ENCODE measurements at places on chromosomes 4 and X.

DNA sequence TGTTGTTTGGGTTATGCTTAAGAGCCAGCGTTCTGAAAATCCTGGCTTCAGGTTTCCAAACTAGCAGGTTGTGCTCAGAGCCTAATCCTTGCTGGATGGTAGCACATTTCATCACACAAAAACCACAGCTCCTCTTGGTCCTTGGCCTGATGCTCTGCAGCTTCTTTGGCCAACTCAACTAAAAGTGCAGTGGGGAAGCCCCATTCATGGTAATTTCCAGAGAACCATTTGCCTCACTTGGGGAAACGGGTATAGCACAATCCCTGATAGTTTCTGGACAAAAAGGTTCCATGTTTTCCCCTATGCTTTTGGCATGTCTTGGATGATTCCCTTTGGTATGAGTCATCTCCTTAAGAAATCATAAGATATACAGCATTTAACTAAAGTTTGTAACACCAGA lies 78.7 kb downstream of the SYNPO2 start:
- no peak for DNase-seq

DNA sequence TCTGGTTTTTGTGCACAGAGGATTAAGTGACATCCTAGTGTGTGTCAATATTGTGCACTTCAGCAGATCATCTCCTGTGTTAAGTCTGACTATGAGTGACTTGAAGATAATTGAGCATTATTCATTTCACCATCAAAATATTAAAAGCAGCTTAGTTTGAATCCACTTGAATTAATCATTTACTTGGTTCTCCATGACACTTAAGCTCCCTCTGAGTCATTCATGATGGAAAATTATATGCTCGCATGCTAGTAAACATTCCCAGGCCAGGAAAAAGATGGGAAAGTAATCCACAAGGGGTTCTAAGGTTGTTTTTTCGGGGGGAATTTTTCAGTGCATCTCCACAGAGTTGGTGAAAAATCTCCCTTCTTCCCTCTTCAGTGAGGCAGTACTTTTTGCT lies 97.2 kb upstream of the EOLA2 start:
- no peak for DNase-seq

DNA sequence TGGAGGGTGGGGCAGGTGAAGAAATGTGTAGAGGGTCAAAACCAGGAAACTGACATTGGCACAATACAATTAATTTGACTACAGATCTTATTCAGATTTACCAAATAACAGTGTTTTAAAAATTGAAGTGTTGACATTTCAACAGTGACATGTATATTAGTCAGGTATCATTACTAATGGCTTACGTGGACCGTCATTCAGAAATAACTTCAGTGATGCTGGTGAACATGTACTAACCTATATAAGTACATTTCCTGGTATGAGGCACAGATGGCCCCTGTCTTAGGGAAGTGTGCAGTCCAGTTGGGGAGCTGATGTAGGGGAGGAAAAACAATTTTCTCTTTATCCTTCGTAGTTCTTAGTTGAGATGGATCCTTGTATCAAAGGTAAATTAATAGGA lies 22.3 kb upstream of the MAOA start:
- DNase-seq = no peak

- DNase-seq = no peak
Observed at GRCh38 chr4:184165291-184165690, 52.4 kb downstream of the ENPP6 start.

GRCh38 chr4:22514481-22514880 lies 1.4 kb downstream of the ADGRA3 start:
- DNase-seq = no peak

- no peak for DNase-seq
Observed at GRCh38 chrX:96619588-96619987, 65.1 kb upstream of the DIAPH2 start.

GRCh38 chr4:151527699-151528098 lies 118.7 kb downstream of the FHIP1A start:
- no peak for DNase-seq

DNA sequence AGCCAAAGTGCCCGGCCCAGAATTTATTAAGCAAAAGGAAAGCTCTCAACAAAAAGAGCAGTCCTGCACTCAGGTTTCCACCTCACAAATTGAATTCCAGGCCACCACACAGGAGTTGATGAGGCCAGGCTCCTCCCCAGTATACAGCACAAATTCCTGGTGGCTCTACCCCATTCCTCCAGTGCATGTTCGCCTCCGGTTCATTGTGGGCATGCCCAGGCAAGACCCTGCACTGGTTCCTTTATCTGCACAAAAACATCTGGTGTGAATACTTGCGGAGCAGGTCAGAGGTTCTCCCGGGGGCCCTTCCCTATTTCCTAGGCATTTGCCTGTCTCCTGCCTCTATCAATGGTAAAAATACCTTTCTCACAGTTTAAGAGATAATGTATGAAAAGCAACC lies 195.2 kb upstream of the ANXA10 start:
- peak; percentile 6 for DNase-seq

DNA sequence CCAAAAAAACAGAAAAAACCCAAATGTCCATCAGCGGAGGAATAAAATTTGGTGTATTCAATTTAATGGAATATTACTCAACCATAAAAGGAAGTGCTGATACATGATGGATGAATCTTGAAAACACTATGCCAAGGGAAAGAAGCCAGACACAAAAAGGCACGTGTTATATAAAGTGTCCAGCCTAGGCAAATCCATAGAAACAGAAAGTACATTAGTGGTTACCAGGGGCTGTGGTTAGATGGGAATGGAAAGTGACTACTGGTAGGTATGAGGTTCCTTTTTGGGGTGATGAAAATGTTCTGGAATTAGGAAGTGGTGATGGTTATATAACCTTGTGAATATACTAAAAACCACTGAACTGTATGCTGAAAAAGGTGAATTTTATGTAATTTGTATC lies 3.5 kb upstream of the CDKL2 start:
- no peak for DNase-seq

- DNase-seq = no peak
Observed at GRCh38 chr4:185734214-185734613, 77.8 kb downstream of the SORBS2 start.

DNA sequence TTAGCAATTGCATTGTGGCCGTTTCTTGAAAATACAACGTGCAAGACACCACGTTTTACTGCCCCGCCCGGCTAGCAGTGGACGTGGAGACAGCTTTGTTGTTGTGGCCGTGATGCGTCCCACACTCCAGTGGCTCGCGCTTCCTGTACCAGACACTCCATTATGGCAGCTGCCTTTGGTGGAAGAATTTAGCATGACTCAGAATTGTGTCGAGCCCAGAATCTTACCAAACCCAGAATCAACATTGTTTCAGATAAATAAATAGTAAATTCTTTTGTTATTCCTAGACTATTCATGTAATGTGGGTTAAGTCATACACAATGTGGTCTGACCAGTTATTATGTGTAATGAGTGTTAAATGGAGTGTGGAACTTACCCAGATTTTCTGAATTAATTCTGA lies 25.3 kb upstream of the S100P start:
- DNase-seq = no peak

DNA sequence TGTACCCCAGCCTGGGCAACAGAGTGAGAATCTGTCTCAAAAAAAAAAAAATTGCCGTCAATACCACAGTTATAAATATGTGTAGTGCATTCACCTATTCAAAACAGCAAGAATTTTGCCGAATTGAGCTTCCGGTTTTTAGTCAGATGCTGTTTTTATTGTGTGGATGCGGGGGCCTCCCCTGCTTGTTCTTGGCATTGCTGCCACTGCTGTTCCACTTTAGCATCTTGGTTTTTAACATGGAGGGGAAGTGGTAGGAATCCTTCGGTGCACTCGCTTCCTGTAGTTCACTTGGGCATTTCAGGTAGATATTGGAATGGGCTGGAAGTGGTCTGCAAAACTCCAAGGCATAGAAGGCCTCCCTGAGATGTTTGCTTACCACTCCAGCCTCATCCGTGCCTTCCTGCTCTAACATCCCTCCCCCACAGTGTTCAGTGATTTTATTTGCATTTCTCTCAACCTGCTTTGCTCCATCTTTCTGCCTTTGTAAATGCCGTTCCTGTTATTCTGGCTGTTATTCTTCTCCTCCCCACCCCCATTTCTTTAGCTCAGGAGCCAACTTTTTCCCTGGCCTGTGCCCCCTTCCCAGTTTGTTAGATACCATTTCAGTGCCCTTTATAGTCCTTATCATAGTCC lies 25.5 kb downstream of the MOB1B start:
- DNase-seq = no peak

DNA sequence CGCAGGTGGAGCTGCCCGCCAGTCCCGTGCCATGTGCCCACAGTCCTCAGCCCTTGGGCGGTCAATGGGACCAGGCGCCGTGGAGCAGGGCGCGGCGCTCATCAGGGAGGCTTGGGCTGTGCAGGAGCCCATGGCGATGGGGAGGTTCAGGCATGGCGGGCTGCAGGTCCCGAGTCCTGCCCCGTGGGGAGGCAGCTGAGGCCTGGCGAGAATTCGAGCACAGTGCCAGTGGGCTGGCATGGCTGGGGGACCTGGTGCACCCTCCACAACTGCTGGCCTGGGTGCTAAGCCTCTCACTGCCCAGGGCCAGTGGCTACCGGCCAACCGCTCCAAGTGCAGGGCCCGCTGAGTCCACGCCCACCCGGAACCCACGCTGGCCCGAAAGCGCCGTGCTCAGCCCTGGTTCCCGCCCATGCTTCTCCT lies 646.5 kb downstream of the GABRG1 start:
- DNase-seq = no peak

DNA sequence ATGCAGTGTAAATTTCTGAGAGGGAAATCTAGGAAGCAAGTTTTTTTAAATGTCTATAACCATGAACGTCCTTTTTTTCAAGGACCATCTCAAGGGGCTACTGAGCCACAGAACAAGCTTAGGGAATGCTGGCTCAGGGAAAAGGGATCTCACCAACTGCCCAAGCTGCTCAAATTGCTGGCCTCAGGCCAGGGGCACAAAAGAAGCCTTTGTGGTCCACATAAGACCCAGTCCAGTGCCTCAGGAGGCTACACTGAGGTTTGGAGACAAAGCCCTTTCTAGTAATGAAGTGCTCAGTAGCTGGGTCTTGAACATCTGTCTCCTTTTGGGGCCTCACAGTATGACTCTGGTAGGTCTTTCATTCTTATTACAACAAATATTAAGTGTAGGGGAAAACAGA lies 305.5 kb downstream of the RAB28 start:
- DNase-seq = peak; percentile 5

GRCh38 chr4:5960252-5960880 lies 57.9 kb downstream of the C4orf50 start:
- DNase-seq = no peak

GRCh38 chr4:176775338-176775737 lies 17.4 kb downstream of the VEGFC start:
- no peak for DNase-seq

- DNase-seq = no peak
Observed at GRCh38 chr4:18435781-18436180, 414.2 kb upstream of the LCORL start.

- DNase-seq = no peak
Observed at GRCh38 chrX:16526003-16526402, 124.0 kb upstream of the S100G start.

DNA sequence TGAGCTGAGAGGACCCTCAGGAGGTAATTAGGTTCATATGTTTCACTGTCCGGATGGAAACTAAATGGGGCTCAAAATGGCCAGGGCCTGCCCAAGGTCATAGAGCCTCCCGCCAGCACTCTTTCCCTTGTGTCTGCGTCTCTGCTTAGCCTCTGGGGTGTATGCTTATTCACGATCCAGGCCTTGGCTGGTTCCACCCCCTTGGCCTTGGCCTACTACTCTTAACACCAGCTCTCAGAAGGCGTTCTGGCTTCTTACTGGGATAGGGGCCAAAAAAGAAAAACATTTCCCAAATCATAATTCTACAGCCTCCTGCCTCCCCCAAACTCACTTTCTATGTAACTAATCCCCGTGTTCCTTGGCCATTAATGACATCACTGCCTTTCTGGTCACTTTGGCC lies 68.8 kb downstream of the RTL5 start:
- DNase-seq = no peak

- DNase-seq = no peak
Observed at GRCh38 chr4:77449171-77449570, 156.4 kb upstream of the CXCL13 start.

DNA sequence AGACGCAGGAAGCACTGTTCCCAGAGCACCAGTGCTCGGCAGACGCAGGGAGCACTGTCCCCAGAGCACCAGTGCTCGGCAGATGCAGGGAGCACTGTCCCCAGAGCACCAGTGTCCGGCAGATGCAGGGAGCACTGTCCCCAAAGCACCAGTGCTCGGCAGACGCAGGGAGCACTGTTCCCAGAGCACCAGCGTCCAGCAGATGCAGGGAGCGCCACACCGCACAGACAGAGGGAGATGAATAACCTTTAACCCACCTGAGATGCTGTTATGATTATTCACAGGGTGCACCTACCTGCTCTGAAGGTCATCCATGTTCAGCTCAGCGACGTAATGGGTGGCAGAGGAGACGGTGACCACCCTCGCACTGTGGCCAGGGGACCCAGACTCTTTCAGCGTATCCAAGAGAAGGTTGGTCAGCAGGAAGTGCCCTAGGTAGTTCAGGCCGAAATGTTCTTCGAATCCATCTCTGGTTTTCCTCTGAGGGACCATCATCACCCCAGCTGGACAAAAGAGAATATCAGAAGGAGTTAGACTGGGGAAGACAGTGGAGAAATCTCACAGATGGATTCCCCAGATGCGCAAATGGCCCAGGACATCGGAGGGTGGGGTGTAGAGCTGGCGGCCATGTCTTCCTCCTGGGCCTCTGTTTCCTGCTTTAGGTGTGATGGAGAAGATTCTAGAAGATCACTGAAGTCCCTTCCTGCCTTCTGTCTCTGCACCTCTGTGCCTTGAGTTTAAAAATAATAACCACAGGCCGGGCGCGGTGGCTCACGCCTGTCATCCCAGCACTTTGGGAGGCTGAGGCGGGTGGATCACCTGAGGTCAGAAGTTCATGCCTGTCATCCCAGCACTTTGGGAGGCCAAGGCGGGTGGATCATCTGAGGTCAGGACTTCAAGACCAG lies 234.1 kb downstream of the DHRSX start:
- DNase-seq = no peak

DNA sequence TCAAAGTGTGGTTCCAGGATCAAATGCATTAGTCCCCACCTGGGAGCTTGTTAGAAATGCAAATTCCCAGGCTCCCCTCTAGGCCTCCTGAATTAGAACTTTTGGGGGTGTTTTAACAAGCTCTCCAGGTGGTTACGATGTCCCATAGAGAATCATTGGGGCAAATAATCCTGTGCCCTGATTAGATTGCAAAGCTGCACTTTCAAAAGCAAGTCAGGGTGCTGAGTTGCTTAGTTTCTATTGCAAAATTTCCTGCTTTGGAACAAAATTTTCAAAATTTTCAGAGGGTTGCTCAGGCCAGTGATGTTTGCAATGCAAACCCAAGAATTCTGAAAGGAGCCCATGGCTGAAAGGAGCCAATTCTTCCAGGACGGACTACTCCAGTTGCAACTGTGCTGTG lies 71.0 kb downstream of the MGST2 start:
- no peak for DNase-seq

GRCh38 chrX:150212672-150213480 lies 150.2 kb upstream of the MAMLD1 start:
- no peak for DNase-seq

DNA sequence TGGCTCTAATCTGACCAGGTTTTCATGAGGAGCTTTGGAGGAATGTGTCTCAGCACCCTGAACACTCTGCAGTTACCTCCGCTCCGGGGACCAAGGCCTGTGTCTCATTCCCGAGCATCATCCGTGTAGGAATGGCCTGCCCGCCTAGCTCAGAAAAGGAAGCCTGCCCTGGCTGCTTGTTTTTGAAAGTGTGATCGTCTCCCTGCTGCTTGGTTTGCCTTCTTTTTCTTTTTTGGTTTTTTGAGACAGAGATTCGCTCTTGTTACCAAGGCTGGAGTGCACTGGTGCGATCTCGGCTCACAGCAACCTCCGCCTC lies 73.3 kb downstream of the CRLF2 start:
- no peak for DNase-seq

All from neural crest cell (in vitro differentiated cells).